ENCODE measurements at places on chromosomes 3 and 15. TPM values are rescaled to one million over a fixed set of nuclear protein-coding genes. Genes with fewer than 3 reads are reported as not detected.

RASGRF1 gene
- 3.0 TPM for total RNA-seq

TUSC7 gene
- not detected for total RNA-seq

TMEM158 gene
- 6.5 TPM for total RNA-seq

CCDC39 gene
- total RNA-seq = 0.58 TPM

GCNT3 gene
- total RNA-seq = not detected

CTSH gene
- 81.6 TPM for total RNA-seq

SUSD5 gene
- total RNA-seq = 1.6 TPM

EOMES gene
- 0.98 TPM for total RNA-seq

PLCL2 gene
- 33.5 TPM for total RNA-seq

MTHFS gene
- total RNA-seq = 18.7 TPM

- DNase-seq = peak; percentile 31
These were observed 3.1 kb downstream of the CHRNB4 start for GRCh38 chr15:78637776-78638435.

GRCh38 chr15:48478581-48478980, 147.4 kb downstream of the DUT start:
- no peak for DNase-seq

DNA sequence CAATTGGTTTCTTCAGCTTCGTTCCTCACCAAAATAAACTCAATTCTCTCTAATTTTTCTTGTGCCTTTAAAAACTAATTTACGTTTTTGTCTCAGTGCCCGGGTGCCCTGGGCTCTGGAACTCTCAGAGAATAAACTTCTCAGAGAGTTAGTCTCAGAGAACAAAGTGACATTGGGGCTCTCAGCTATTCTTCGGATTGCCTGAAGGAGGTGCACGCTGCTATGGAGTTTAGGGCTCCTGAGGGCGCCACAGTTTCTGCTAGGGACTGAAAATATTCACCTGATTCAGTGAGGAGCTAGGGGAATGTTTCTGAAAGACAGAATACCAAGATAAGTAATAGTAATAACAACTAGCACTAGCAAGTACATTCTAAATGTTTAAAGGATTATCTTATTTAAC, 22.7 kb downstream of the ZIC4 start:
- no peak for DNase-seq

GRCh38 chr3:170358042-170359010, 811 bp downstream of the SKIL start:
- DNase-seq = peak; percentile 91

DNA sequence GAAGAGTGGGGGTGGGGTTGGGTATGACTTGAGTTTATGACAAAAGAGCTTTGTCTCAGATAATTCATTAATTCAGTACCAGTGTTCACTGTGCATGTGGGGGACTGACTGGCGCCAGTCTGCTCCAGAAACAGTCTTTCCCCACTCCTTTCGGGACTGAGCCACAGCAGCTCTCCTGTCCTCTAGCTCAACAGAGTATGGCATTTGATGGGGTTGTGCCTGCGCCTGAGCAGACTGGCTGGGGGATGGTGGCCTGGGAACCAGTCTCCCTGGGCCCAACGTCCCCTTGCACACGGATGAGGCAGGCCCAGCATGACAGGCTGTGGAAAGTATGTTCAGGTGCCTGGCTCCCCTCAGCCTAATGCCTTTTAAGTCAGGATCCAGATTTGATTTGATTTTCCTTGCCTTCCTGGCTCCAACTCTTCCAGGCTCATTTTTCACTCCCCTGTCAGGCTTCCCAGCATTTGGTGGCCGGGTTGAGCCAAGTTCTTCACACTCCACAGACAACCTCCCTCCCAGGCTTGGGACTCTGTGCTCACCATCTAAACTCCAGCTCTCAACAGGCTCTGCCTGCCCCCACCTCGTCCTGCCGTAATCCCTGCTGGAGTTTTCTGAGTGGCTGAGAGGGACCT, 105.0 kb downstream of the MYLK start:
- DNase-seq = no peak

- DNase-seq = no peak
These were observed 97.4 kb downstream of the ST6GAL1 start for GRCh38 chr3:187027531-187028278.

DNA sequence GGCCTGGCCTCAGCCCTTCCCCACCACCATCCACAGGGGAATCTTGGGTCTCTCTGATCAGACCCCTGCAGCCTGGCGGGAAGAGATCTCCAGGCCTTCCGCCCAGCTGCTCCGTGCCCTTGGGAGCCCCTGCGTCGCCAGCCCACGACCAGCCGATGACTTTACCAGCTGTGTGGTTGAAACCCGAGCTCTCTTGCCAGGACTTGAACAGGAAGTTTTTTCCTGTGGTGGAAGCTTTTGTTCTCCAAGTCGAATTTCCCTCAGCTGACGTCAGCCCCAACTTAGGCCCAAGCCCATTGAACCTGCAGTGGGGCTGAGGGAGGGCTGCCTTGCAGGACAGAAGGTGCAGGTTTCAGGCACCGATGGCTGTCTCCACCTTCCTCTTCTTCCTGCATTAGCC, 51.7 kb upstream of the SMAD3 start:
- DNase-seq = no peak

- no peak for DNase-seq
These were observed 8.6 kb downstream of the PLA2G4E start for GRCh38 chr15:42012241-42012640.

GRCh38 chr3:194283221-194284006, 67.7 kb downstream of the CPN2 start:
- DNase-seq = peak; percentile 67

GRCh38 chr3:19945969-19946831, 697 bp upstream of the RAB5A start:
- peak; percentile 62 for DNase-seq

DNA sequence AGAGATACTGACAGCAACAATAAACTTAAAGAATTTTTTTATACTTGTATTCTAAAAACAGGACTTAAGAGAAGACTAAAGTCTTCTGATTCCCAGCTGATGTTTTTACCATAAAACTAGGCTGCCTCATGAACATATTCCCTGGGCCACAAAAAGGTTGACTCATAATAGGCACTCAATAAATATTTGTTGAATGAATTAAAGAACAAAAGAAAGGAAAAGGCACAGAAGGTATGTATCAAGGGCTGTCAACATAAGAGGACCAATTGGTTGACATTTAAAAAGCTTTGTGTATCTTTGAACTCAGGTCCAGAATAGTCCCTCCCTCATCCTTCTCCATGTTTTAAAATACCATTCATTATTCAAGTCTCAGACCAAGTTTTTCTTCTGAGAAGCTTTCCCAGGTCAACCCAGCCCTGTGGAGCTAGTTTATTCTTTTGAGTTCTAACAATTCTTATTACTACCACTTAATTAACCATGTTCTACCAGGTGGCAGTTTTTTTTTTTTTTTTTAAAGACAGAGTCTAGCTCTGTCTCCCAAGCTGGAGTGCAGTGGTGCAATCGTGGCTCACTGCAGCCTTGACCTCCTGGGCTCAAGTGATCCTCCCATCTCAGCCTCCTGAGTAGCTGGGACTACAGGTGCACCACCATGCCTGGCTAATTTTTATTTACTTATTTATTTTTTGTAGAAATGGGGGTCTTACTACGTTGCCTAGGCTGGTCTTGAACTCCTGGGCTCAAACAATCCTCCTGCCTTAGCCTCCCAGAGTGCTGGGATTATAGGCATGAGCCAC, 17.5 kb upstream of the ARHGEF3 start:
- no peak for DNase-seq

- no peak for DNase-seq
These were observed 33.4 kb upstream of the CHRM5 start for GRCh38 chr15:33934921-33935320.

- DNase-seq = no peak
These were observed 177.9 kb downstream of the SATB1 start for GRCh38 chr3:18247139-18247695.

- peak; percentile 67 for DNase-seq
These were observed 1.0 kb upstream of the IGF2BP2 start for GRCh38 chr3:185825639-185826481.

DNA sequence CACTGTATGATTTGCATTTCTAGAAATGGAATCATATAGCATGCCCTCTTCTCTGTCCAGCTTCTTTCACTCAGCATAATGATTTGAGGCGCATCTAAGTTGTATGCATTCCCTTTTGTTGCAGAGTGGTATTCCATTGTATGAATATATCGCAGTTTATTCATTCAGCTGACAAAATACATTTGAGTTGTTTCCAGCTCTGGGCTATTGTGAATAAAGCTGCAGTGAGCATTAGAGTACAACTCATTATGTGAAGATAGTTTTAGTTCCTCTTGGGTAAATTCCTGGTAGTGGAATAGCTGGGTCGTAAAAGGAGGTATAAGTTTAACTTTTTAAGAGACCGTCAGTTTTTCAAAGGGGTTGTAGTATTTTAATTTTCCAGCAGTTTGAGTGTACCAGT, 38.5 kb upstream of the POLR2M start:
- no peak for DNase-seq

DNA sequence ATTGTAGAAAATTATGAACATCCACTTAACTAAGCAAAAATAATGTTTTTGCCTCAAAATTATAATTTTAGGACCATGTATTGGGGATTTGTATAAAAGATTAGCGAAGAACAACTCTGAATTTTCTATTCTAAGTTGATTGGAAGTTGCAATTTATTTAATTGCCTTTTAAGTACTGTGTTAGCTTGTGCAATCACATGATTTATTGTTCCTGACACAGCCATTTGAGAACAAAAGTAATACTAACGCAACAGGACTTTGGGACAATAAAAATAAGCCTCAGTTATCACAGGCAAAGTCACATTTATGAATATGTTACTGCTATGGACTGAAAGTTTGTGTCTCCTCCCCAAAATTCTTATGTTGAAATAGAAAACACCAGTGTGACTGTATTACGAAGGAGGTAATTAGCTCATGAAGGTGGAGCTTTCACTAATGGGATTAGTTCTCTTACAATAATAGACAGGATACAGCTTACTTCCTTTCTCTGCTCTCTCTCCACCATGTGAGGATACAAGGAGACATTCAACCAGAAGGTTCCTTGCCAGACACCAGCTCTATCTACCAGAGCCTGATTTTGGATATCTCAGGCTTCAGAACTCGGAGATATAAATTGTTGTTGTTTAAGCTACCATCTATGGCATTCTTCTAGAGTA, 745.9 kb downstream of the ZBBX start:
- DNase-seq = no peak

GRCh38 chr3:189790658-189791057, 159.5 kb downstream of the TP63 start:
- no peak for DNase-seq

GRCh38 chr15:68389936-68390817, 41.8 kb downstream of the ITGA11 start:
- DNase-seq = peak; percentile 37

- no peak for DNase-seq
These were observed 3.8 kb downstream of the ATG3 start for GRCh38 chr3:112557976-112558375.

GRCh38 chr3:192857260-192857661, 60.4 kb downstream of the MB21D2 start:
- DNase-seq = no peak

- DNase-seq = no peak
These were observed 41.6 kb downstream of the DMXL2 start for GRCh38 chr15:51580982-51581381.

GRCh38 chr3:44321335-44321734, 17.2 kb upstream of the TCAIM start:
- no peak for DNase-seq

DNA sequence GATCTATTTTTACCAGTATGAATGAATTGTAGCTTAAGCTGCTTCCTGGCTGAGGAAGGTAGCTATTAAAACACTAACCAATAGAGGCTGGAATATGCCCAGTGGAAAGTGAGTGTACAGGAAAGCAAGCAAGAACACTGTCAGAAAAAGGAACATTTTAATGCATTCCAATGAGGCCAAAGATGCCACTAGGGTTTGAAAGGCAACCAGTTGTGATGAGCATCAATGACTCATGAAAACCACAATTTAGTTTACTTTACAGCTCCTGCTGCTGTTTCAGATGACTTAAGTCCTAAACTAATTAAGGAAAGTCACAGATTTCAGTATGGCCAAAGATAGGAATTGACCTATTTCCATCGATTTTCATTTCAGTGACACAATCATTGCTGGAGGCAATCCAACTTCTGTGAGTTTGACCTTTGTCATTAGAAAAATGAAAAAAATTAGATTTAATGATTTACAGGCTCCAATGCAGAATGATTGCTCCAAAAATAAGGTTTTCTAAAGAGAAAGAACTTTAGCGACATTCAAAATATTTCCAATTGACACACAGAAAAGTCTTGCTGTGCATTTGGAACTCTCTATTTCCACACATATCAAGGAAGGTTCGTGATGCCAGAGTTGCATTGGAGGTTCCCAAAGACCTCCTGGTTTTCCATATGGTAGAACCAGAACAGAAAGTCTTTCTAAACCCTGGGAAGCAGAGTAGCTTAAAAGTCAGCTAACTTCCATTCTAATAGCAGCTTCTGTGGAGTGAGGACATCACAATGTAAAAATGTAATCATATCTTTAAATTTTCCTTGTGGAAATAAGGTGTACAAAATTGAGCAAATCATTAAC, 103.0 kb downstream of the SUCNR1 start:
- DNase-seq = no peak

GRCh38 chr15:79065706-79066376, 24.7 kb downstream of the RASGRF1 start:
- no peak for DNase-seq

DNA sequence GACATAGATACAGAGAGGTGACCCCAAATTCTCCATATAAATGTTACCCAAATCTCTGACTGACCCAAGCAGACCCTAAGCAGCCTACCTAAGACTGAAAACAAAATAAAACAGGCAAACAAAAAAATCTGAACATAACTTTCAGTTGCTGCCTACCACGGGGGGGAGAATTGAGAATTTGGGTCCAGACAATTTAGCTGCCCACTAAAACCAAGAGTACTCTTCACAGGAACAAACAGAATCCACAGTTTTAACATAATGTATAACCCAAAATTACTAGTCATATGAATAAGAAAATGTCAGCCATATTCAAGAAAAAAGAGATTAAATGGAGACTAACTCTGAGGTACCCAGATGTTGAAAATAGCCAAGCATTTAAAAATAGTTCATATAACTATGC, 44.4 kb downstream of the SRPRB start:
- no peak for DNase-seq

- peak; percentile 73 for DNase-seq
These were observed 36.2 kb downstream of the BBS4 start for GRCh38 chr15:72722071-72722696.

DNA sequence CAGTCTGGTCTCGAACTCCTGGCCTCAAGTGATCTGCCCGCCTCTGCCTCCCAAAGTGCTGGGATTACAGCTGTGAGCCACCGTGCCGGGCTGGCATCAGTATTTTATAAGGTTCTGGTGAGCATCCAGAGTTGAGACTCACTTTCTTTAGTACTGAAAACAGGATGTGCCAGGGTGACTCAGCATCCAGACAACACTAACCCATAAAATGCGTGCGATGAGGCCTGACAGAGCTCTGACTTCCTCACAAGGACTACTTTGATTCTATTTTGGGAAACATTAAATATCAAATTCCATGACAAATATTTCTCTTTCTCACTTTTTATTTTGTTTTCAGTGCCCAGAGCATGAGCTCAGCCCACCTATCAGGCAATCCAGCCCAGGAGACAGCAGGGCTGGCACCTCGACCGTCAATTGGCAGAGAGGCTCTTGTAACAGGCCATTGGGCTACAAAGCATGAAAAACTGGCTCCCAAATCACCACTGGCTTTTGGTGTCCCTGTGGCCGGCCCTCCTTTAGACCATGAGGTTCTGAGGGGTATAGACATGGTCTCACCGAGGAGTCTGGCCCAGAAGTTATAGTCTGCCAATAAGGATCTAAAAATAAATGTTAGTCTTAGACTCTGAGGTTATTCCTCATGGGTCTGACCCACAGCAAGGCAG, 75.0 kb downstream of the FEM1B start:
- DNase-seq = no peak

- no peak for DNase-seq
These were observed 13.7 kb upstream of the GJD2 start for GRCh38 chr15:34768530-34768929.

GRCh38 chr3:107681396-107681795, 158.6 kb downstream of the BBX start:
- DNase-seq = no peak

All from sciatic nerve (tissue), 2 donors.